ENCODE measurements at places on chromosomes 12 and 14. TPM values are rescaled to one million over a fixed set of nuclear protein-coding genes. Genes with fewer than 3 reads are reported as not detected.

SLC16A7 gene
- total RNA-seq, result 14.2 TPM

- DNase-seq, result peak; percentile 52
Observed at GRCh38 chr12:110677206-110677911, 11.6 kb downstream of the HVCN1 start.

DNA sequence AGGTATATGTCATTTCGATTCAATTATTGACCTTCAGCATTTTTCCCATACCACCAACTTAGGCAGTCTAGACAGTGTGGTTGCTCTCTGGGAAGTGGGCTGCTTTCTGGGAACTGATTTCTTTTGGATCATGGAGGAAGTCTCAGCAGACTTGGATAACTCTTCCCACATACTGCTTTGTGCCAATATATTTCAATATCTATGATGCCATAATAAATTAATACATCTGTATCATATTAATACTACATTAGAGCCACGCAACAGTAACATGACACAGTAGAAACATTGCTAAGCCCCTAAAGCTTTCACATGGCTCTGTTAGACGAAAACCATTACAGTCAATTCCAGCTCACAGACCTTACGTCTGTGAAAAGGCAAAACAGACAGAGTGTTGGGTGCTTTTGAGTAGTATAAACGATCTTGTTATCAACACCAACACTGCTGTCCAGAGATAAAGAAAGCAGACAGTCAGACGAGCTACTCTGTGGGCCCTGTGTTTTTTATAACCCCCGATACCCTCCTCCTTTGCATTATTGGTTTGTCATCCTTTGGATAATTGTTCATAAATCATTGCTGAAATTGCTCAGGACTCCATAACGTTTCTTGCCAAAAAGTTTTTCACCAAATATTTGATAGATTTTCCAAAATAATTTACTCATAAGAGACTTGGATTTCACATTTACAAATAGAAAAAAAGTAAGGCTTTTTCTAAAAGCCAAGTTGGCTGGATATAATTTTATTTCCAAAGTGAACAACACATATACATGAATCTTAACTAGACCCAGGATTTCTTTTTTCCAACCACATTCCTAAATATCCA, 439.7 kb downstream of the ADAMTS20 start:
- no peak for DNase-seq

GRCh38 chr12:46386877-46387629, 14.5 kb upstream of the SLC38A2 start:
- peak; percentile 30 for DNase-seq

- no peak for DNase-seq
Observed at GRCh38 chr12:72272731-72273498, 745 bp downstream of the TRHDE start.

Measured in CD8-positive, alpha-beta T cell (primary cell).